ENCODE measurements at places on chromosomes 3 and 15.

- DNase-seq, result no peak
These were observed 63.5 kb upstream of the GOLGA8A start for GRCh38 chr15:34501131-34501530.

DNA sequence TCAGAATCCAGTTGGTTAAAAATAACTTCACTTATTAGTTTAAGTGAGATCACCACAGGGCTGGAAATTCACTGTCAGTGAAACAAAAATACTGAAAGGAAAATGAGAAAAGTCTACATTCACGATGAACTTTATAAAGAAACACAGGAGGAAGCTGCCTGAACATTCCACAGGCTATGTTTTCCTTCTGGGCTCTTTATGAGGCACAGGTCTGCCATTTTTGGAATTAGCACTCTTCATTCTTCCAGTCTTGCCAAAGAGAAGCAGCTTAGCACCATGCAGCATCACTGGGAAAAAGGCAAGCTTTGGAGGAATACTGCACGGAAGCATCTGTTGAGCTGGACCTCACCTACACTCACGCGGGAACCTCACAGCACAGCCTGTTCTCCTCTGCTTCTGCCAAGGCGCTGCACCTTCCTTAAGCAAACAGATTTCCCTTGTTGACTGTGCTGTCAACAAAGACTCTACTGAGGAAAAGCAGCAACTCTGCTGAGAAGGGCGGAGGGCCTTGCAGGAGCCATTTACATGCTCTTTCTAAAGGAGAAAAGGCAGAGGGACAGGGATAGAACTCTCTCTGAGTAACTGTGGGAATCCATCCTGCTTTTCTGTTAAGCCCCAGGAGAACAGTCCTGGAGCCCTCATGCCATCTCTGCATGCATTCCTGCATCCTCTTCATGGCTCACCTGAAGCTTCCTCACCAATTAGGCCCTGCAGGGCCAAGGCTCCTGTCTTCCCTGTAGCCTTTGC lies 15.7 kb downstream of the SUSD5 start:
- no peak for DNase-seq

DNA sequence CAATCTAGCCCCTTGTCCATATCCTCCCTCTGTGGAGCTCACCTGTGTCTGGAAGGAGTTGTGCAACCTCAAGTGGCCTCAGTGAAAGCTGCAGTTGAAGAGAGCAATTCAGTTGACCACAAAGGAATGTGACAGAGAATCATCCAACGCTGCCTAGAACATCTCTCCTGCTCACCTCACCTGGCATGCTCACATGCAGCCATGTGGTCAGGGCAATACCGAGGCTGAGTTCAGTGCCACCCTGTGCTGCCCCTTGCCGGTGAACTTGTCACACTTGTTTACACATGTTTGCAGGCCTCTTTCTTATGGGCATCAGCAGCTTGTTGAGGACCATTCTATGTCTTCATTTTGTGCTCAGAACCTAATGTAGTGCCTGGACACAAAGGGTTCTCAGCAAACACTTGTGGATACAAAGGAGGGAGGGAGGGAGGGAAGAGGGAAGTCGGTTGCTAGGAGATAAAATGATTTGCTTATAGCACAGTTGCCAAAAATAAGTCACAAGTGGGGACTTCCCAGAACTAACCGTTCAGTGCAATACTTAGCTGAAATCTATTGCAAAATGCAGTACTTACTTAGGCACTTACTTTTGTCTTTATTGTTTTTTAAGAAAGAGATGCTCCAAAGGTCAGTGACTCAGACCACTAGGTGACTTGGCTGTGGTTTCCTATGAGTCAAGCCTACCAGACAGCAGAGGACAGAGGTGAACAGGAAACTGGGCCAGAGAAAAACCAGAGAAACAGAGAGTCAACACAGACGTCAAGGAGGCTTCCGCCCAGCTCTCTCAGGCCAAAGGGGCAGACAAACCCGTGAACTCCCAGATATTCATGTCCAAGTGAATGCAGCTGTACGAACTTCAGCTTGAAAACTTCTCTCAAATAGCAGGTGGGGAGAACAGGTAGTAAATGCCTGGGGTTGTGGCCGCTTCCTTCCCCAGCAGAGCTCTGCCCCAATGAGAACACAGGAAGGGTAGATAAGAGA lies 227.8 kb upstream of the CTNNB1 start:
- no peak for DNase-seq

GRCh38 chr3:194711286-194711685 lies 25.6 kb downstream of the FAM43A start:
- no peak for DNase-seq

- no peak for DNase-seq
These were observed 18.3 kb upstream of the ACTC1 start for GRCh38 chr15:34813446-34814190.

DNA sequence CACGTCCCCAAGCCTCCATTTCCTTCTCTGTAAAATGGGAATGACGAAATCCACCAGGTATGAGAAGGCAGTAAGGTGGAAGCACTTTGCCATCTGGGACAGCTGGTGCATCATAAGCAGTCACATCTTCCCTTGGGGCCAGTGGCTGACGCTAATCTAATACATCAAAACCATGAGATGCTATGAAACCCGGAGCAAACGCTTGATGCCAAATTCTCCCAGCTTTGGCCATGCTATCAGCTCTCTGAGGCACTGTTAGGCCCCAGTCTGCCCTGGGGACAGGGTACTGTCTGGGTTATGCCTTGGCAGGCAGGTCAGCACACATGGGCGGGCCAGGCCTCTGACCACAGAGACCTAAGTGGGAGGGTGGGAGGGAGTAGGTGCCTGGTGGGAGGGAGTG lies 66.1 kb downstream of the ADAMTS17 start:
- no peak for DNase-seq

DNA sequence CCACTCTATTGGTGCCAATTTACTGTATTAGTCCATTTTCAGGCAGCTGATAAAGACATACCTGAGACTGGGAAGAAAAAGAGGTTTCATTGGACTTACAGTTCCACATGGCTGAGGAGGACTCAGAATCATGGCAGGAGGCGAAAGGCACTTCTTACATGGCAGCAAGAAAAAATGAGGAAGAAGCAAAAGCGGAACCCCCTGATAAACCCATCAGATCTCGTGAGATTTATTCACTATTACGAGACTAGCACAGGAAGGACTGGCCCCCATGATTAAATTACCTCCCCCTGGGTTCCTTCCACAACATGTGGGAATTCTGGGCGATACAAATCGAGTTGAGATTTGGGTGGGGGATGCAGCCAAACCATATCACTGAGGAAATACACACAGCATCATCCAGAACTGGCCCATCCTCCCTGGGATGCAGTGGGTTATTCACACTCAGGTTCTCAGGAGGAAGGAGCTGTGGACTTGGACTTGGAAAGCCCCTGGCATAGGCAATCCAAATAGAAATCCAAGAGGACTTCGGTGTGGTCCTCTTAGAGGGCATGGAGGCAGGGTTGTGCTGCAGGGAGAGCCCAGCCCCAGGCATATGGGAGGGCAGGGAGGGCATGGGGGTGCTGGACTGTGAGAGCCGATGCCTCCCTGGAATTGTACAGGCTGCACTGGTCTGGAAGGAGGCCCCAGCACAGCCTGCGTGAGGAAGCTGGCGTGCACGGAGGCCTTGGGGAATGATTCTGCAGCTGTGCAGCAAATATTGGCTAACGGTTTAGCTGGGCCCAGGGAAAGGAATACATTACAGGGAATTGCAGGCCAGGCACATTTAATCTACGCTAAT lies 62.9 kb downstream of the EFCAB12 start:
- DNase-seq, result no peak

DNA sequence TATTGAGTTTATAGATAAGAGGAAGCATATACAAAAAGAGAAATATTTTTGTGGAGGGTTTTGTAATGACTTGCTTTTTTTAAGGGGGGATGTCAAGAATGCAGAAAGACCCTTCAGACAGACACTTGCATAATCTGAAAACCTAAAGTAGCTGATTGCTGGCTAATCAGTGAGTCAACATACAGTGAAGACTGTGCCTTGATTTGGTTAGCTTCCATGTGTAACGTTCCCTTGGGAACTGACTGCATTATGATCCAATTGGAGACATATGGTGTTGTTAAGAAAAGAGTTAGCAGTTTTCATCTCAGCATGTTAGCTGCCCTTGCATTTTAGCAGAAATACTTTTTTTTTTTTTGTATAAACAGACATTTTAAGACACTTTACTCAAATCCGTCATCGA lies 483.2 kb downstream of the RBMS3 start:
- no peak for DNase-seq

DNA sequence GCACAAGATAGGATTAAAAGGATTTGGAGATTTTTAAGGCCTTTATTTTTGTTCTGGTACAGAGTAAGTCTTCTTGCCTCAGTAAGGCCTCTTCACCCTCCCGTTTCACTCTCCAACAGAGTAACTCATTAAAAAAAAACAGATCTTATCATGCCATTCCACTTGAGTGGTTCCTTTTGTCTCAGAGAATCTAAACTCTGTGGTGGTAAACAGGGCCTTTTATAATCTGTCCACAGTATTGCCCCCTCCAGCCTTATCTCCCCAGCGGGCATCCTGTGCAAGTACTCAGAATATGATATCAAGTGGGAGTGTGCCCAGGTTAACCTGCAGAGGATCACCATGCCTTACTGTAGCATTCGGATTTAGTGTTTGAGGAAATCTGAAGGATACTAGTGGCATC lies 20.3 kb upstream of the ATOSA start:
- no peak for DNase-seq

- DNase-seq, result no peak
These were observed 864.9 kb downstream of the FHIT start for GRCh38 chr3:60386306-60386705.

GRCh38 chr3:71366988-71367604 lies 216.4 kb downstream of the FOXP1 start:
- no peak for DNase-seq

DNA sequence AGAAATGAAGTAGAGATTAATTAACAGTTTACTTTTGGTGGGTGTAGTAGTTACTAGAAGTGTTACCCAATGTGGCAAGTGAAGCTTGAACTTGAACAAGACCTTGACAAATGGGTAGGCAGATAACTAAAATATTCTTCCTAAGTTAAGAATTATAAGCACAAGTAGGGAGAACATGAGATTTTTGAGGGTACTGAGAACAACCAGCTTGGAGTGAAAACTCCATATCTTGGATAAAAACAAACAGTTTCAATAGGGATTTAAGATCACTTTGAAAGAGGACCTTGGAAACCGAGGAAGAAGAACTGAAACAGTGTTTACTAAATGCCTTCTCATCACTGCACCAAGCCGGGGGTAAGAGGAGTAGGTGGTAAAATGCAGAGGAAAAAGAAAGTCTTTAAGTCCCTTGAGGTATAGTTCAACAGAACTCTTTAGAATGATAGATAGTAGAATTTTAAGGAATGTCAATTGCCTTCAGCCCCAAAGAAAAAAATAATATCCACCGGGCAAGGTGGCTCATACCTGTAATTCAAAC lies 496.7 kb downstream of the NAALADL2 start:
- DNase-seq, result no peak
